Mesothelial cell of epicardium (in vitro differentiated cells): ENCODE measurements at places on chromosomes 6 and 20. TPM values are rescaled to one million over a fixed set of nuclear protein-coding genes. Genes with fewer than 3 reads are reported as not detected.

DNA sequence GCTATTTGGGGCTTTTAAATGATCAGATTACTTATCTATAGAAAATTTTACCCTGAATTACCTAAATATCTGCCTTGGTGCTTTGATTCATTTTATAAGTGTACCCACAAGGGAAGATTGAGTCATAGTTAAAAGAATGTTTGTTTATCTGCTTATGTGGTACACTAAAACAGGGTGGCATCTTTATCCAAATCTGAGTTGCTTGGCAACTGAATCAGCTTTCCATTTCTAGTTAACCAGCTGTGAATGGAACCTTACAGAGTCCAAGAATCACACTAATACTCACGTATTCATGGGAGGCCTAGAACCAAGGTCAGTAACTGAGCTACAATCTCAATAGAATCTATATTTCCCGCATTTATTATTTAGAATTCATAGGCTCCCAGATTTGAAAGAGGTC lies 44.0 kb upstream of the CAP2 start:
- no peak overlapping the region for H3K27ac ChIP-seq
- no peak overlapping the region for H3K4me3 ChIP-seq
- no peaks in the 10 kb centered on the region for H3K4me1 ChIP-seq
- H3K36me3 ChIP-seq: no peaks in the 10 kb centered on the region
- peaks cover 5% of the 10 kb centered on the region for H3K27me3 ChIP-seq

The LAMA2 gene
- total RNA-seq: 56.8 to 70.0 TPM (median 63.2 TPM) in 3 replicates

DNA sequence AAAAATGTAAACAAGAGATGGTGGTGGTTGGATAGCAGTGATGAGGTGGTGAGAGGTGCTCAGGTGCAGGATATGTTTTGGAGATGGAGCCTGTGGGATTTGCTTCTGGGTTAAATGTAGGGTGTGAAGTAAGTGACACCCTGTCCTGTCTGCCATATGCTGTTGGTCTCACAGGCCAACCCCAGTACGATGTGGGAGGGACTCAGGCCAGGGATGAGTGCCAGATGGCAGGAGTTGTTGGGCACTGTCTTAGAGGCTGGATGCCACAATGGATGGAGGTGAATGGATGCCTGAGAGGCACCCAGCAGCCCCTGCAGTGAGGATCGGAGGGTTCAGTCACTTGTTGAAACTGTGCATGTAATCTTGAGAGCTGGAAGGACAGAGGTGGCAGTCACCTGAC lies 259.3 kb downstream of the NRN1 start:
- no peaks in the 10 kb centered on the region for H3K27me3 ChIP-seq
- no peaks in the 10 kb centered on the region for H3K36me3 ChIP-seq
- peaks cover 21% of the 10 kb centered on the region for H3K4me1 ChIP-seq
- no peak overlapping the region for H3K4me3 ChIP-seq
- no peak for DNase-seq

- no peak overlapping the region for H3K4me3 ChIP-seq
- H3K36me3 ChIP-seq: peaks cover 3% of the 10 kb centered on the region
- H3K27ac ChIP-seq: no peak overlapping the region
- H3K27me3 ChIP-seq: no peaks in the 10 kb centered on the region
- H3K4me1 ChIP-seq: peaks cover 5% of the 10 kb centered on the region
These were observed 91.2 kb downstream of the DLL1 start for GRCh38 chr6:170199716-170200115.

The GJA10 gene
- total RNA-seq: not detected in 3 replicates
